IMR-90 (cell line): ENCODE measurements at places on chromosomes 1 and 21. TPM values are rescaled to one million over a fixed set of nuclear protein-coding genes. Genes with fewer than 3 reads are reported as not detected.

Gene ST6GALNAC5
- total RNA-seq, result 2.8 and 3.4 TPM in 2 replicates

Gene OR2AJ1
- total RNA-seq, result not detected in 2 replicates

Gene AMY1C
- total RNA-seq, result not detected in 2 replicates

DNA sequence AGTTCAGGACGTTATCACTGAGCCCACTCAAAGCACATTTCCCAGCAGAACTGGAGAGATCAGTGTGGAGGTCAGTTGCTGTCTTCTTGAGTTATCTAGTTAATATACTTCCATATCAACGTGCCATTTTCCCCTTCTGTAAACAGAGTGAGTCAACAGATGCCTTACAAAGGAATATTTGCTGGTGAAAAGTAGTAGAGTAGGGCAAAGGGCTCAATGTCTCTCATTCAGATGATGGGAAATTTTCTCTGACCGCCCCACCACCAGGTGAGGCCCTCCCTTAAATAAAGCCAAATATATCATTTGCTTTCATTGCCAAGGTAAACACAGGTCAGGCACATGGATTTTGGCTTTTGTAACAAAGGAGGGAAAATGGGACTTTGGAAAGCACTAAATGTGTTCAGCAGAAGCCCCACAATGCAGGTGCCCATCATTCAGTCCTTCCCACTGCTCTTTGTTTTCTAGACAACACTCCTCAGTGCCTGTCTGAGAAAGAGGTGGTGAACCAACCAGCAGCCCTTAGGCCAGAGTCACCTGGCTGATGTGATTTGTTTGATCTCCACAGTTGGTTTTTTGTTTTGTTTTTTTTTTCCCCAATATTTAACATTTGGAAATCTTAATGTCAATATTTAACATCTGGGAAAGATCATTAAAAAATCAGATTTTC lies 40.5 kb upstream of the SAMD13 start:
- peak; percentile 38 for DNase-seq

DNA sequence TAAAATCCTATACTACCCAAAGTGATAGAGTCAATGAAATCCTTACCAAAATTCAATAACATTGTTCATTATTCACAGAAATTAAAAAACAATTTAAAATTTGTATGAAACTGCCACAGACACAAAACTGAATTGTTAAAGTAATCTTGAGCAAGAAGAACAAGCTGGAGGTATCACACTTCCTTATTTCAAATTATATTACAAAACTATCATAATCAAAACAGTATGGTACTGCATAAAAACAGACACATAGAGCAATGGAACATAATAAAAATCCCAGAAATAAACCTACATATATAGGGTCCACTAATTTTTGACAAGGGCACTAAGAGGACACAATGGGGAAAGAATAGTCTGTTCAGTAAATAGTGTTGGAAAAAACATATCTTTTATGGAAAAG lies 316.2 kb downstream of the PTPRC start:
- DNase-seq, result no peak

- DNase-seq, result no peak
Measured at GRCh38 chr1:38126970-38127369, 80.4 kb upstream of the POU3F1 start.

GRCh38 chr1:116485976-116486375 lies 84.8 kb downstream of the CD58 start:
- DNase-seq, result peak; percentile 37

GRCh38 chr1:238438311-238439270 lies 547.9 kb upstream of the ZP4 start:
- no peak for DNase-seq

GRCh38 chr1:246010386-246010785 lies 496.7 kb downstream of the SMYD3 start:
- DNase-seq, result no peak

GRCh38 chr1:225872075-225872430 lies 10.1 kb downstream of the TMEM63A start:
- peak; percentile 27 for DNase-seq
